ENCODE measurements at places on chromosomes 12 and 14. TPM values are rescaled to one million over a fixed set of nuclear protein-coding genes. Genes with fewer than 3 reads are reported as not detected.

Gene DLK1
- total RNA-seq = 2.8 TPM

Gene GPRC5A
- 0.77 TPM for total RNA-seq

Gene WSCD2
- 0.14 TPM for total RNA-seq

Gene OTX2
- not detected for total RNA-seq

Gene ITGA7
- 520 TPM for total RNA-seq

Gene GRIN2B
- 0.03 TPM for total RNA-seq

Gene SYCP3
- total RNA-seq = not detected

Gene RNASE1
- total RNA-seq = 294 TPM

DNA sequence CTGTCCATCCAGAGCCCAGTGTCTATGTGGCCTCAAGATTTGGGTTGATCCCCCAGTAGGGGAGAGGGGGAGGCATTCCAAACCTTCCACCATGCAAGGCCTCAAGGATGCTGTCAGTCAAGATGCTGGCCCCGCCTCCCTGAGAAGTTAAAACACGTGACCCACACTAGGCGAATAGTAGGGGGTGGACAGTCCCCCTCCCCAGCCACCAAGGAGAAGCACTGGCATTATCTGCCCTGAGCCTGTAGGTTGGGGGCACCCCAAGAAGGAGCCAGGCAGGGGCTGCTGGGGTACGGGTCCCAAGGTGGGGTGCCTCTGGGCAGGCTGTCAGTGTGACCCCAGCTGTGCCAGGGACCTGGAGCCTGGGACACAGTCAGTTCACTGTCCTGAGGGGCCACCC, 2.3 kb downstream of the SLC25A29 start:
- H3K4me1 ChIP-seq = peaks cover 62% of the 10 kb centered on the region
- DNase-seq = no peak
- H3K27ac ChIP-seq = no peak overlapping the region
- no peaks in the 10 kb centered on the region for H3K27me3 ChIP-seq
- H3K36me3 ChIP-seq = no peaks in the 10 kb centered on the region

DNA sequence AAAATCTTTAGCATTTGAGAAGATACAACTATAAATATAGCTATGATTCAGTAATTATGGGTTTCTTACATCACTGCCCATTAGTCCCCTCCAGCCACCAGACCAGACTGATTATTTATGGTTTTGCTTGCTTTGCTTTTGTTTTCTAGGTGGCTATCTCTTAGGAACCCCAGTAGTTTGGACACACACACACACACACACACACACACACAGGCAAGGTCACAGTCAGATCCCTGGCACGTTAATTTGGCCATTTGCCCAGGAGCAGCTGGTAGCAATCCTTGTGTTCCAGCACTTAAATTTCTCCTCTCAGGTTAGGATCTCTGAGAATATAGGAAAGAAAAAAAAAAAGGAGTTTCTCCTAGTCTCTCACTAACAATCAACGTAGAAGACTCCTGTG, 90.2 kb upstream of the RESF1 start:
- H3K4me3 ChIP-seq = no peak overlapping the region
- peak; percentile 39 for DNase-seq
- no peaks in the 10 kb centered on the region for H3K36me3 ChIP-seq
- no peaks in the 10 kb centered on the region for H3K27me3 ChIP-seq

DNA sequence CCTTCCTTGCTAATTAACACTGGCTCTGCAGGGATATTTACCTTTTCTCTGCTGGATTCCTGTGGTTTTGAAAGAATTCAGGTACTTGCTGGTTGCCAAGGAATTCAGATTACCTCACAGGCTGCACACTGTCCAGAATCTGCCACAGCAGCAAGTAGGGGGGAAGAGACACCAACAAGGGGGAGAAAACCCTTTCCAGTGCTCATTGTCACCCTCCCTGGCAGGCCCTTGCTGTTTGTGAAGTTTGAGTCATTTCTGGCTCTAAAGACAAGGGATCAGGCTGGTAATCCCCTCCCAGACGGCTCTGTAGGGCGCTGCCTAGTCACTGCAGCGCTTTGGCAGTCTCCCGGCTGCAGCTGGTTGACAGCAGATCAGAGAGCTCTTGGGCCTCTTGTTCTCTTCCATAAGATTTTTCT, 50.8 kb downstream of the TTLL5 start:
- peaks cover 7% of the 10 kb centered on the region for H3K36me3 ChIP-seq
- H3K4me1 ChIP-seq = peaks cover 26% of the 10 kb centered on the region
- DNase-seq = peak; percentile 58
- peak overlapping the region; percentile 84 for H3K27ac ChIP-seq
- no peak overlapping the region for H3K4me3 ChIP-seq

DNA sequence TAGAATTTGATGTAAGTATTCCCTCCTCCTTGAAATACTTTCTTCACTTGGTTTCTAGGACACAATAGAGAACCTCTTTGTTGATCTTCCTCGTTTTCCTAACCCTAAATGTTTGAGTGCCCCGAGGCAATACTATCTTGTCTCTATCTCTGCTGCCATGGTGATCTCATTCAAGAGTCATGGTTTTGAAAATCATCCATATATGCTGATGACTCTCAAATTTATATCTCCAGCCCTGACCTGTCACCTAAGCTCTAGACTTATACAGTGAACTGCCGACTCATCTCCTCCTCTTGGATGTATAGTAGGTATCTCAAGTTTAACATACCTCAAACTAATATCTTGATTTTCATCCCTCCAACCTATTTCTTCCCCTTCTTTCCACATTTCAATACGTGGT, 71.4 kb downstream of the RIC8B start:
- H3K36me3 ChIP-seq = peaks cover 54% of the 10 kb centered on the region
- no peak overlapping the region for H3K27ac ChIP-seq
- no peaks in the 10 kb centered on the region for H3K27me3 ChIP-seq

GRCh38 chr12:62292761-62293344, 32.6 kb downstream of the USP15 start:
- H3K27me3 ChIP-seq = no peaks in the 10 kb centered on the region
- peaks cover 30% of the 10 kb centered on the region for H3K4me1 ChIP-seq
- no peak overlapping the region for H3K4me3 ChIP-seq
- DNase-seq = no peak
- H3K27ac ChIP-seq = no peak overlapping the region

DNA sequence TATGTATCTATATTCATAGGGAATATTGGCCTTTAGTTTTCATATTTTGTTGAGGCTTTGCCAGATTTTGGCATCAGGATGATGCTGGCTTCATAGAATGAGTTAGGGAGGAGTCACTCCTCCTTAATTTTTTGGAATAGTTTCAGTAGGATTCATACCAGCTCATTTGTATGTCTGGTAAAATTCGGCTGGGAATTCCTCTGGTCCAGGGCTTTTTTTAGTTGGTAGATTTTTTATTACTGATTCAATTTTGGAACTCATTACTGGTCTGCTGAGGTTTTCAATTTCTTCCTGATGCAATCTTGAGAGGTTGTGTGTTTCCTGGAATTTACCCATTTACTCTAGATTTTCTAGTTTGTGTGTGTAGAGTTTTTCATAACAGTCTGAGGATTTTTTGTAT, 175.2 kb downstream of the EPS8 start:
- peaks cover 5% of the 10 kb centered on the region for H3K36me3 ChIP-seq
- no peaks in the 10 kb centered on the region for H3K27me3 ChIP-seq
- H3K27ac ChIP-seq = no peak overlapping the region
- no peak overlapping the region for H3K4me3 ChIP-seq

GRCh38 chr12:4320497-4320852, 538 bp upstream of the TIGAR start:
- no peaks in the 10 kb centered on the region for H3K36me3 ChIP-seq
- peak overlapping the region; percentile 89 for H3K27ac ChIP-seq
- H3K4me3 ChIP-seq = peak overlapping the region; percentile 82
- no peaks in the 10 kb centered on the region for H3K27me3 ChIP-seq
- H3K4me1 ChIP-seq = peaks cover 35% of the 10 kb centered on the region
- no peak for DNase-seq

DNA sequence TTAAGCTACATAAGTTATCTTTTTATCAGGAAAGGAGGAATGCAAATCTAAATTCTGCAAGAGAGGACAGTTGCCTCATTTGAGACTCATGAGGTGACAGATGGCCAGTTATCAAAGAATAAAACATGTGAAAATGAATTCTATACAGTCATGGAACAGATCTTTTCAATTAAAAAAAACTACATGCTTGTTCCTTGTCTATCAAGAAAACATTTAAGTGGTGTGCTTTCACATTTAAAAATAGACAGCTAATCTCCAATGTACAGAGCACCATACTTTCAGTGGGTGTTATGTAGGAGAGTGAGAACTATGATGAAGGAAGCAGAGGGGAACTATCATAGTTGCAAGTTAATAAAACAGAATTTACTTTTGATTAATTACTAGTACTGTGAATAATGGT, 76.7 kb upstream of the TTC7B start:
- H3K4me1 ChIP-seq = peaks cover 15% of the 10 kb centered on the region
- H3K27me3 ChIP-seq = no peaks in the 10 kb centered on the region
- no peak for DNase-seq
- peak overlapping the region; percentile 5 for H3K27ac ChIP-seq
- no peak overlapping the region for H3K4me3 ChIP-seq

- DNase-seq = no peak
- H3K4me3 ChIP-seq = peak overlapping the region; percentile 73
- H3K4me1 ChIP-seq = peaks cover 60% of the 10 kb centered on the region
- H3K27ac ChIP-seq = peak overlapping the region; percentile 99
Measured at GRCh38 chr12:53380794-53381730, 1.1 kb downstream of the SP1 start.

DNA sequence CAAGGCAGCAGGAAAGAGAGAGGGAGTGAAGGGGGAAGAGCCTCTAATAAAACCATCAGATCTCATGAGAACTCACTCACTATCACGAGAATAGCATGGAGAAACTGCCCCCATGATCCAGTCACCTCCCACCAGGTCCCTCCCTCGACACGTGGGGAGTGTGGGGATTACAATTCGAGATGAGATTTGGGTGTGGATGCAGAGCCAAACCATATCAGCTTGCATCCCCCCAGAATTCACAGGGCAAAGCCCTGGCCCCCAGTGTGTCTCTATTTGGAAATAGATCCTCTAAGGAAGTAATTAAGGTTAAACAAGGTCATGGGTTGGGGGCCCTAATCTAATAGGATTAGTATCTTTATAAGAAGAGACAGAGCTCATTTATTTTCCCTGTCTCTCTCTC, 56.1 kb upstream of the TCL1A start:
- no peak for DNase-seq
- peaks cover 62% of the 10 kb centered on the region for H3K27me3 ChIP-seq
- H3K4me1 ChIP-seq = no peaks in the 10 kb centered on the region
- H3K4me3 ChIP-seq = no peak overlapping the region
- no peak overlapping the region for H3K27ac ChIP-seq

GRCh38 chr14:63478437-63478852, 64.7 kb downstream of the PPP2R5E start:
- H3K4me3 ChIP-seq = no peak overlapping the region
- H3K36me3 ChIP-seq = no peaks in the 10 kb centered on the region
- no peak overlapping the region for H3K27ac ChIP-seq

- H3K4me3 ChIP-seq = no peak overlapping the region
- H3K27ac ChIP-seq = no peak overlapping the region
- DNase-seq = no peak
- no peaks in the 10 kb centered on the region for H3K27me3 ChIP-seq
- H3K4me1 ChIP-seq = peaks cover 7% of the 10 kb centered on the region
Measured at GRCh38 chr12:8628731-8629130, 16.1 kb upstream of the AICDA start.

- H3K4me3 ChIP-seq = no peak overlapping the region
- DNase-seq = no peak
- H3K36me3 ChIP-seq = no peaks in the 10 kb centered on the region
- H3K27me3 ChIP-seq = no peaks in the 10 kb centered on the region
Measured at GRCh38 chr14:79586989-79587598, 624.2 kb downstream of the DIO2 start.

DNA sequence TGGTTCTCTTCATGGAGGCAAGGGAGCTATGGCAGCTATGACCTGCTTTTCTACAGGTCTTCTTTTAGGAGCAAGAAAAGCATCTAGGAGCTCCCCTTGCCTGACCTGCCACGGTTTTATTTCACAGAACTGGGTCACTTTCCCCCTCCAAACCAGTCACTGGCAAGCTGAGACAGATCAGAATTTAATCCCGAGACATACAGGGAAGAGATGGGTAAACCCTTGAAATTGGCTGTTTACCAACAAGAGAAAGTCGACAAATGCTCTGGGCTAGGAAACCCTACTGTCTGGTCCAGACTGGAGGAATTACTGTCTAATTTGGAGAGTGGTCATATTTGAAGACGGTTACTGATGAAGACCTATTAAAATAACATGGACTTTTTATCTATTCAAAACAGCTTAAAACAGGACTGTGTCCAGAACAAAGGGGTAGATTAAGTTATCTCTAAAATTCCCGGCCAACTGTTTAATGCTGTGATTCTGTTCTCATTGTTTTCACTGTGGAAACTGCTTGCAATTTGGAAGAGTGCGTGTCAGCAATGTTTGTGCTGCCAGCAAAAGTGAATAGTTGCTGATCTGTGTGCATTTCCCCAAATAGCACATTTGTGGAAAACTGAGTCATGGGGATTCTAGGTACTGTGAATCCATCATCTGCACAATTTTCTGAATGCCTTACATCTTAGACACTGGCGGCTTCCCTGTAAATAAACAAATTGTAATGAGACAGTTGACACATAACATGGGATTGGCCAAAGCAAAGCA, 73.4 kb upstream of the EEA1 start:
- H3K27me3 ChIP-seq = no peaks in the 10 kb centered on the region
- DNase-seq = no peak
- H3K4me1 ChIP-seq = peaks cover 11% of the 10 kb centered on the region
- peak overlapping the region; percentile 25 for H3K27ac ChIP-seq
- H3K4me3 ChIP-seq = no peak overlapping the region

DNA sequence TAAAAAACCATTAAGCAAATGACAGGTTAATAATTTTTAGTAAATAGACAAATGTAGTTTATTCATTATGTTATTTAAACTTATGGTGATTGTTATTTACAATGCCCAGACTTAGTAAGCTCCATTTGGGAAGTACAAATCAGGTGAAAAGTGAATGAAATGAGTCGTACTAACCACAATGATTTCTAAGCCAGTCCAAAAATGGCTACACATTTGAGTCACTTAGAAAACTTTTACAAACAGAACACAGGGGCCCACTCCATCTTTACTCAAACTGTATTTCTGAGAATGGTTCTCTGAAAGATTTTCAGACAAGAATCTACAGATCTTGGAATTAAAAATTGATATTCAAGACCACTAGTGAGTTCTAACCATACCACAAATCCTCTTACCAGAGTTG, 653.3 kb upstream of the MIS18BP1 start:
- H3K4me1 ChIP-seq = no peaks in the 10 kb centered on the region
- no peak overlapping the region for H3K27ac ChIP-seq
- H3K27me3 ChIP-seq = no peaks in the 10 kb centered on the region
- no peaks in the 10 kb centered on the region for H3K36me3 ChIP-seq

DNA sequence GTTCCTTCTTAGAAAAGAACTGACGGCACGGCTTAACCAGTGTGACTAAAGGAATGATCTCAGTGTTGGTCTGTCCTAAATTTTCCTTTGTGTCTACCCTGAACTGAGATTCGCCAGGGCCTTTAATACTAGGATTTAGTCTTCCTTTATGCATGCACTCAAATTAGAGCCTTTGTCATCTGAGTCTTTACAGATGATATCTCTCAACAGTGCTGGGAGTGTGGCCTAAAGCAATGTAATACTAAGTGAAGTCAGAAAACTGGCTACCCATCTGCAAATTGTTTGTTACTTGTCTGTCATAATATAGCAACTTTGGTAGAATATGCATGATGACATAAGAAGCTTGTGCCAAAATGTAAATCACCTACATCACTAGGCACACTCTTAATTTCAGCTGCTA, 95.4 kb downstream of the PTPRO start:
- H3K27me3 ChIP-seq = no peaks in the 10 kb centered on the region
- H3K4me1 ChIP-seq = no peaks in the 10 kb centered on the region
- H3K4me3 ChIP-seq = no peak overlapping the region
- DNase-seq = no peak
- H3K27ac ChIP-seq = no peak overlapping the region

Data from left ventricle myocardium inferior (tissue), 1 donor.